ENCODE measurements at places on chromosomes 16 and 17. TPM values are rescaled to one million over a fixed set of nuclear protein-coding genes. Genes with fewer than 3 reads are reported as not detected.

MRPS34 gene
- 50.4 TPM for total RNA-seq

PRSS22 gene
- total RNA-seq: not detected

ZPBP2 gene
- total RNA-seq: not detected

DNA sequence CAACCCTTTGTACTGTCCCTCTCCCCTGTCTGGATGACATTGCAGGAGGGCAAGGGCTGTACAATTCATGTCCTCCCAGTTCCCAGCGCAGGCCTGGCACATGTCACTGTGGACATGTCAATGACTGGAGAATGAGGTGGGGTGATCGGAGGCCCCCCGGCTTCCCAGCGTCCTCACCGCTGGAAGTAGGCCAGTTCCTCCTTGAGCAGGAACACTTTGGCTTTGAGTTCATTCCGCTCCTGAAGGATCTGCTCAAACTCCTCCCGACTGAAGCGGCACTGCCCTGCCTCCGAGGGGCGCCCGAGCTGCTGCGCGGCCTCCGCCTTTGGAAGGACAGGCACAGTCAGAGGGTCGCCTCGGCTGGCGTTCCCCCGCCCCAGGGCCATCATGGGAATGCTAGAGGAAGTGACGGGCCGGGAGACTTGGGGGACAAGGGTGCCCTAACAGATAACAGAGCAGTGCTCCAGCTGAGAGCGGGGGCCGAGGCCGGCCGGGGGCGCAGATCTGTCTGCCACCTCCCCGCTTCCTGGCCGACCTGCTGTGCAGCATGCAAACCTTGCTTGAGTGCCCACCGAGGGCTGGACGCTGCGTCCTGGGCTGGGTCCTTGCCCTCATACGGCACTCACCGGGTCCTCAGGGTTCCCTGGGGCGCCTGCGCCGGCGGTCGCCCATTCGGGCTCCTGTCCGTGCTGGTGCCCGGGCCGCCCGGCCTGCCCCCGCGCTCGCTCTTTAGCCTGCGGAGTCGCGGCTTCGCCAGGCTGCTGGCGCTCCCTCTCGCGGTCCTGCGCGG lies 1.3 kb downstream of the RILP start:
- DNase-seq: peak; percentile 20

- DNase-seq: no peak
These were observed 158.2 kb downstream of the AIPL1 start for GRCh38 chr17:6276711-6277110.

DNA sequence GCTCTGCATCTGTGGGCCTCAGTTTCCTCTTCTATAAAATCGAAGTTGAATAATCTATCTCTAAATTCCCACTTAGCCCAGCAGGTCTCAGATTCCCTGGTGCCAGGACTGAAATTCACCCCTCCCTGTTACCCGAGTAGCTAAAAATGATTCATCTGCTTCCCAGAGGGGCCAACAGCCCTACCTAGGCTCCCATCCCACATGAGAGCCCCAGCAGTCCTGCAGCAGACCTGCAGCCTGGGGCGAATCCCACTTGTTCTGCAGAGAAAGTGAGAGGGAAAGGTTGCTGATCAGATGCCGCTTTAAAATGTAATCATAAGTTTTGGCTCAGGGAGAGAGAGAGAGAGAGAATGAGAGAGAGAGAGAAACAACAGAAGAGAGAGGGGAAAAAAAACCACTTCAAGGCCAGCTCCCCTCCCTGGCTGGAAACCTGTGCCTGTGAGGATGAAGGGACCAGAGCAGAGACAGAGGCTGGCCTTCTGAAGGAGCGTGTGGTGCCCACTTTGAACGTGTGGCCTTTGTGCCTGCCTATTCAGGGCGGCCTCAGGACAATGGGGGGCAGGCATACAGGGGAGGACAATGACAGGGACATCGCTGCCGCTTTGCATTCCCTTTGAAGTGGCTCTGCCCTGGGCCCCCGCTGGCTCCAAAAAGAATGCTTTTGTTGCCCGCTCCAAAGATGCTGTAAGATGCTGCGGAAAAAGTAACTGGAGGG lies 85.2 kb upstream of the NKD1 start:
- no peak for DNase-seq

DNA sequence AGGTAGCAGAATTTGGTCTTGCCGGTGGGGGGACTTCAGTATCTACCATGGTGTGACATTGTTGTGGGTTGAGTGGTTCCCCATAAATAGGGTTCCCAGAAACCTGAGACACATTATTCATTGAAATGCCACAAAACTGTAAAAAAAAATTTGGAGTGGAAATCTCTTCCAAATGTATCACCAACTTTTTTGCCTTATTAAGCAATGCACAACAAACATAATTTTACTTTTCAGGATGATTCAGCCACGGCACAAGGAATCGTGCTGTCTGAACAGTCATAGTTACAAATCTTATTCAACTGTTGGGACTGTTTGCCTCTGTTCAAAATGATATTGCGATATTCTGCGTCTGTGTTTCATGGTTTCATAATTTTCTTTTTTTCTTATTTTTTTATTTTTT lies 181.2 kb downstream of the NTN1 start:
- DNase-seq: no peak

DNA sequence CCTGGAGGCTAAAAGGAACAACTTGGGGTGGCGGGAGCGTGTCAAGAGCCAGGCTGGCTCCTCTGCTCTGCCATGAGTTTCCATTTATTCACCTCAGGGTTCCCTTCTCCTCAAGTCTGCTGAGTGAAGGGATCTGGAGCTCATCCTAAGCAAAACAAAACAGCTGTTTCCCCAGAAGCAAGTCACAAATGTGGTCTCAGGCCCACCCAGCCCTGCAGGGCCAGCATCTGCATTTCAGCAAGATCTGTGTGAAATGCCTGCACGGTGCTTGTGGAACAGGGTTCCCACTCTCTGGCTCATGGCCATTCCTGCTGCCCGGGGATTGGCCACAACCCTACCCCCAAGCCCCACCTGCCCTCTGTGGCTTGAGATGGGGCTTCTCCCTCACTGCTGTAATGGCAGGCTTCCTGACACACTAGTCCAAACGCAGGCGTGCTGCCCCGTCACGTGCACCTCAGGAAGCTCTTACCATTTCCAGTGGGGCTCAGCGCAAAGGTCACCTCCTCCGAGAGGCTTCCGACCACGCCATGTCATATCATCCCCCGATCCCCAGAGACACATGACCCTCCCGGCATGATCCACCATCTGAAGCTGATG lies 2.3 kb downstream of the SLC38A8 start:
- DNase-seq: no peak

Measured in lung microvascular endothelial cell (primary cell).